Fibroblast of skin of scalp (primary cell): ENCODE measurements at places on chromosomes 5 and 9.

DNA sequence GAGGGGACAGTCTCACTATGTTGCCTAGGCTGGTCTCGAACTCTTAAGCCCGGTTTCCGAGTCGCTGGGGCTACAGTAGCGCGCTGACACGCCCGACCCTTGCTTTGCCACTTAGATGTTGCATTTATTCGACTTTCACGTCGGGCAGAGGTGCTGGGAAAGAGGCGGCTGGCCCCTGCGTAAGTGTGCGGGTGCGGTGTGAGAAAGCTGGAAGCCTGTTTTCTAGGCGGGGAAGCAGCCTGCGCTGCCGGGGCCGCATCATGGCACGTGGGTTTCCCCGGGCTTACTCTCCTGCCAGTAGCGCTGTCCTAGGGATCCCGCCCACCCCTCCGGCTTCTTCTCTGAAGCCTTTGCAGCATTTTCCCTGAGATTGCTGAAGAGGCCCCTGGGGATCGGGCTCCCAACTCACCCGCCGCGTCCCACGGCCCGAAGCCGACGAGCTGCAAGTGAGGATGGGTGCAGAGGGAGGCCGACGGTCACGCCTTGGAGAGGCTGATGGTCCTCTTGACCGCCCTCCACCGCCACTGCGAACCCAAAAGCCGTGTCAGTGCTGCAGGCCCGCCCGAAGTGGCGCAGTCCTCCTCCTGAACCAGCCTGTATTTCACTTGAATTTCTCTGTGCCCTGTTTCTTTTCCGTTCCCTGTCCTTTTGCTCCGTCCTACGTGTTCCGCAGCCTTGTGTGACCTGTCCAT is 5.8 kb upstream of the TRIM41 start:
- DNase-seq = peak; percentile 59

DNA sequence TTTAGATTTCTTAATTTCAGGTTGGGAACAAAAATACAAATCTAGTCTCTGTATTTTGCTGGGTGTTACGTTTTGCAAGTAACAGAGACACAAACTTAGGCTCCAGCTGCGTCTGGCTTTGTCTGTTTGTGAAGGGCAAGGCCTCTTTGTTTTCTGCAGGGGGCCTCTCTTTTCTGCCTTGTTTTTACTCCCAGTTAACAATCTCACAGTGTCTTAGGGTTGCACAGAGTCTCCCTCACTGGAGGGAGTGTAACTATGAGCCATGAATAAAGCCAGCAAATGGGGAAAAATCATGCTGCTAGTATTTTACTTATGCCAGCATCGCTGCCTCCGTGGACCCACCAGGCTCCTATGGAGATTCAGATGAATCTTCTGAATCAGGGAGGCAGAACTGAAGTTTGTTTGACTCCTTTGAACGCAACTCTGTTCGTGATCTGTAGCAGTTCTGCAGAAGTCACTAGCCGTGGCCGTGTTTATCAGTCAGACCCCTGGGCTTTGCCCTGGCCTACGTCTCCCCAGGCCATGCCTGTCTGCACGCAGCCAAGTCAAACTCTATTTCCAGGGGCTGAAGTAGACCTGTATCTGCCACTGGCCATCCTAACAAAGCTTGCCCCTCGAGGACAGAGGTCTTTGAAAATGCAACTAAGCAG is 77.2 kb downstream of the ATP10B start:
- DNase-seq = no peak

DNA sequence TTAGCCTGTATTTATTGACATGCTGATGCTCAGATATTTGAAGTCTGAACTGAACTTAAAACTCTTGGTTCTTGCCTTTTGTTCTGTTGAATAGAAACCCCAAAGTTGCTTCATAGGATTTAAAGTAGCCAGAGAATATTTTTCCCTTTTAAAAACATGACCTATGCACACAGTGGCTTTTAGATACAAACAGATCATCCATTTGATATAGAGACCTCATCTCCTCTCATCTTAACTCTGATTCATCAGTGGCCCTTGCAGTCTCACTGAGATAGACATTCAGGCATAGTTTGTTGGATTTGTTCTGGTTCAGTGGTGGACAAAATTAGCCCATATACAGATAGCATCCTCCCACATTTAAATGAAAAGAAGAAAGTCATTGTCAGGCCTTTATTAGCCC is 43.5 kb upstream of the PJA2 start:
- no peak for DNase-seq

GRCh38 chr5:24712947-24713346 is 68.2 kb upstream of the CDH10 start:
- DNase-seq = no peak

DNA sequence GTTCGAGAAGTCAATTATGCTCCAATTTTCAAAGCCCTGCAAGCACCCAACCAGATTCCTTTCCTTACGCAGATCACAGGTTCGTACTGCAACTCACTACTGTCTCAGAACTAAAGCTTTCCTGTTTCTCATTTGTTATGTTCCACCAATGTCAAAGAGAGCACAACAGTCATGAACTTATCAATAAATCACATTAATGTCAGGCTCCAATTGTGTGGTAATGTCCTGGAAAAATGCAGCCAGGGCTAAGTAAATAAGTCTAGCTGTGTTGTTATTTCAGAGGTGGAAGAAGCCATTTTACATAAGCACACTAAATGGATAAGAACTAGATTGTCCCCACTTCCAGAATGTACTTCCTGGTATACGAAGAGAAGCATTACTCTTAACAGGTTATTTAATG is 488.6 kb upstream of the PTGER4 start:
- DNase-seq = no peak
